ENCODE measurements at places on chromosomes 11 and 22.
A peak's percentile ranks its signal among the peaks of the same experiment; 100 is the strongest.

- DNase-seq, result peak; percentile 47
These were observed 872 bp downstream of the TMA7B start for GRCh38 chr22:39960791-39961746.

DNA sequence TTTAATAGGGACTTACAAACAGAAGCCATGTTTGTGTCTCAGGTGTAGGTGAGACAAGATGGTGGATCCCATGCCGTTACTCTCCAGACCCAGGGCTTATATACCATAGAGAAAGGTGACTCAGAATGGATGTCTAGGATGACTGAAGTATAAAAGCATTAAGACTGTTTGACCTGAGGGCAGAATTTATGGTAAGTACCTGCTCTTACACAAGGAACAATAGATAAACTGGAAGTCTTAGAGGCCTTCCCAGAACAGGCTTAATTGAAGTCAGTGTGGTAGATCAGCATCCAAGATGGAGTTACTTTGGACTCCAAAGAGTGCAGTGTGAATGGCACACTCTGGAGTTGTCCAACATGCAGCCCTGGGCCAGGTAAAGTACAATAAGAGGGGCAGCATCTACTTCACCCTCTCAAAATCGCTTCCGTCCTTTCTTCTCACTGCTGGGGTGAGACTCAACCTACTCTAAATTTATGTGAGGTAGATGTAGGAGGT is 387.0 kb upstream of the DDI1 start:
- DNase-seq, result no peak

- DNase-seq, result no peak
These were observed 36.5 kb downstream of the TSPAN18 start for GRCh38 chr11:44763121-44763820.

GRCh38 chr11:34805937-34806336 is 110.2 kb downstream of the APIP start:
- DNase-seq, result no peak

DNA sequence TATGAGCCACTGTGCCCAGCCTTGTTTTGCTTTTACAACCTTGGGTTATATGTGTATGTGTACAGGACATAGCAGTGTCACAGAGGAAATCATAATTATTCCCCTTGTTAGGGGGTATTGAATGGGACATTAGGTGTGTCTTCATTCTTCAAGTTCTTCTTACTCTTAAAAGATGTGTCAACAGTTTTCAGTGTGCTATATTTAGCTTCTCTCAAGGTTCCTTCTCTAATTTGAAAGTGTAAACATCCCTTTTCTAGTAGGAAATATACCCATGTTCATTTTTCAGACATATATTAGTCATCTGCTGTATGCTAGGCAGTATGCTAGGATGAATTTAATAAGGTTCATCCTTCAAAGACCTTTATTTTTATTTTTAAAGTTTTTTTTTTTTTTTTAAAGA is 17.1 kb downstream of the PCF11 start:
- no peak for DNase-seq

DNA sequence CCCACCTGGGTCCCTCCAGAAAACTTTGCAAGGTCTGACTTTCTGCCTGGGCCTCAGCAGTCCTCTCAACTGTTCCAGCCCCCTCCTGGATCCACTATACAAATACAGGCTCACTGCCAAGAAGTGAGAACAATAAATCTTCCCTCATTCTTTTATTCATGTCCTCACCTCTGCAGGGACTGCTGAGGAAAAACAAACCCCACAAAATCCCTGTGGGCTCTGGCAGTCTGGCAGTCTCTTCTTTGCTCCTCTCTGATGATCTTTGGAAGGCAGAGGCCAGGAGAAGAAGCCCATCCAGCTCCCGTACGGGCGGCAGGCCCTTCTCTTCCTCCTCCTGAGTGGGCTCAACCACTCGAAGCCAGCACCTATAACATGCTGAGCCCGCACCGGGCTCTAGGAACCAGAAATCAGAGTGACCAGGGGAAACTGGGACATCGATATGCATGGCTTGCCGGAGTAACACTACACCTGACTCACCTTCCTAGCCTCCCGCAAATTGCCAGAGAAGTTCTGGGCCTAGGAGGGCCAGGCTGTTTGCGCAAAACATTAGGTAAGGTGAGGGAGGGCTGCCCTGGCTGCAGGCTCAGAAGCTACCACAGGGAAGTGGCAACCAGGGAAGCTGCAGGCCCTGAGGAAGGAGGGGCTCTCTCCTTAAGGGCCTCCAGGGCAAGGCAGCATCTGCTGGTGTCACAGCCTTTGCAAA is 24.2 kb downstream of the TMPRSS5 start:
- DNase-seq, result no peak

- peak; percentile 38 for DNase-seq
These were observed 20.5 kb downstream of the UBE2L3 start for GRCh38 chr22:21587803-21588611.

DNA sequence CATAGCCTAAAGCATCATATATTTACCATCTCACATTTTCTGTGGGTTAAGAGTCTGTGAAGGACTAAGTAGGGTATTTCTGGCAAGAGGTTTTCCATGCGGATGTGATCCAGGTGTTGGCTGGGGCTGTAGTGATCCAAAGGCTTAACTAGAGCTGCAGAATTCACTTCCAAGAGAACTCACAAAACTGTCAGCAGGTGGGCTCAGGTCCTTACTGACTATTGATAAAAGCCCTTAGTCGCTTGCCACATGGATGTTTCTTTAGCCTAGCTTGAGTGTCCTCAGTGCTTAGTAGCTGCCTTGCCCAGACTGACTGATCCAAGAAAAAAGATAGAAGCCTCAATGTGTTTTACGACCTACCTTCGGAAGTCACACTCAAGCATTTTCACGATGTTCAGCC is 250.8 kb downstream of the CNTN5 start:
- no peak for DNase-seq

DNA sequence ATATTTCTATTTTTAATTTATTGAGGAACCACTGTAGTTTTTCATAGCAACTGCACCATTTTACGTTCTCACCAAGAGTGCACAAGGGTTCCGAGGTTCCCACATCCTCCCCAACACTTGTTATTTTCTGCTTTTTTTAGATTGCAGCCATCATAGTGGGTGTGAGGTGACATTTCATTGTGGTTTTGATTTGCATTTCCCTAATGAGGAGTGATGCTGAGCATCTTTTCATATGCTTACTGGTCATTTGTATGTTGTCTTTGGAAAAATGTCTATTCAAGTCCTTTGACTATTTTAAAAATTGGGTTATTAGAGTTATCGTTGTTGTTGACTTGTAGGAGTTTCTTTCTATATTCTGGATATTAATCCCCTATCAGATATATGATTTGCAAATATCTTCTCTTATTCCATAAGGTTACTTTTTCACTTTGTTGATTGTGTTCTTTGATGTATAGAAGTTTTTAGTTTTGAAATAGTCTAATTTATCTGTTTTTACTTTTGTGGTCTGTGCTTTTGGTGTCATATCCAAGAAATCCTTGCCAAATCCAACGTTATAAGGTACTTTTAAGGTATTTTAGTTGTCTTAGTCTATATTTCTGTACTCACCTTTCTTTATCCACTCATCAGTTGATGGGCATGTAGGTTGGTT is 9.0 kb downstream of the NEAT1 start:
- no peak for DNase-seq

All from activated CD4-positive, alpha-beta T cell treated with anti-CD3 and anti-CD28 coated beads for 24 hours (primary cell).